ENCODE measurements at places on chromosomes 5 and 9.

DNA sequence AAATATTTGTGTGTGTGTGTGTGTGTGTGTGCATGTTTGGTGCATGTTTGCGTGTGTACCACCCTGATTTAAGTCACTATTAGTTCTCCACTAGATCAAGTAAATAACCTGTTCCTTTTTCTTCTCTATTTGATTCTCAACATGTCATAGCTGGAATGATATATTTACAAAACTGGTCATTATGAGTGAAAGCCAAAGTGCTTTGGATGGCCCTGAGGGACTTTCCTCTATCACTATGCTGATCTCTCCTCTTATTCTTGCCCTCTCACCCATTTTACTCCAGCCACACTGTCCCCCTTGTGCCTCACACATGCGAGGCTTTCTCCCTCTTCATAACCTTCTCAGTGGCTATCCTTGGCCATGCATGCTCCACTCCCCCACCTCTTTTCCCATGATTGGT, 144.6 kb upstream of the NMUR2 start:
- DNase-seq = no peak

- no peak for DNase-seq
Observed at GRCh38 chr5:32869216-32869615, 158.1 kb downstream of the NPR3 start.

DNA sequence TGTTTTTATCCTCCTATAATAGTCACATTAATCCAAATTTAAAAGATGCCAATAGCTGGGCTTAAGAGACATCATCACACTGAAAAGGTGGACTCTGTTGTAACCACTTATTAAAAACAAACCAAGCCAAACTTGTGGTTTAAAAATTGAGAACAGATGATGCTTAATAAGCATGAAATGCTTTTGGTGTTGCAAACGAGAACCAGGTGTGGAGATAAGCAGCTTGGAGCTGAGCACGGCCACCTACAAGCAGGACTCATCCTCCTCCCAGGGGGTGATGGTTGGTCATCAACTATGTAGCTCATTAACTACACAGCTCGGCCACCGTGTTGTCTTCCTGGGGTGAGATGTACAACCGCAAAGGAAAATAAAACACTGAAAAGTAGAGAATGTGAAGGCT, 154.4 kb downstream of the NPR3 start:
- DNase-seq = no peak

GRCh38 chr5:1052641-1053390, 44.2 kb downstream of the NKD2 start:
- no peak for DNase-seq

DNA sequence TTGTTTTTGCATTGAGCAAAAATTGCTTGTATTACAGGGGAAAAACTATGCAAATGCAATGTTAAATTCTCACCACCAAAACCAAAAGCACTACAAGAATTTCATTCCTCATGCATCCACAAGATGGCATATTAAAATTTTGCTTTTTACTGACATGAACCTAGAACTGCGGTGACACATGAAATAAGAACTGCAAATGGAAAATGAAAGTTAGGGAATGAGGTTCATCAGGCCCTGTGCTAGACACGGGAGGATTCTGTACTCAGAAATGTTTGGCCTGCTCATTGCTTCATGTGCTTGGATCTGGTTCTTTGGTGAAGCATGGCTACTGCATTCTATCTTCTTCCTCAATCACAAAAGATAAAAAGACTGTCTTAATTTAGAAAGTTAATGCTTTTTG, 9.1 kb upstream of the RFK start:
- no peak for DNase-seq

DNA sequence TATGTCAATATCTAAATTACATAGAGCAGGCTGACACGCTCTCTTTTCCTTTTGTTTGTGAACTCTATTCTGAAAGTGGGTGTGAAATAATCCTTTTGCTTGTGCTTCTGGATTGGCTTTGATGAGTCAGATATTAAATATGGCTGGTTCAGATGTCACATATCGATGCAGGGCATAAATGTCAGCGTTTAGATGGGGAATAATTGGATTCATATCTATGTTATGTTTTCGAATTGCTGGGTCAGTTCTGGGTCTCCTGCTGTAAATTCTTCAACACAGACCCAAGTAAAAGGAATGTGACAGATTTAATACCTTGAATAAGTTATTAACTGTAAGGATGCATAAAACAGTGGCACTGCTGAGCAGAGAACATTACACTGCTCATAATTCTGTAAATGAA, 118.7 kb upstream of the SNX2 start:
- DNase-seq = no peak

- no peak for DNase-seq
Observed at GRCh38 chr9:87140605-87141109, 193.4 kb upstream of the GAS1 start.

GRCh38 chr9:93590609-93591234, 14.3 kb downstream of the PHF2 start:
- no peak for DNase-seq

- no peak for DNase-seq
Observed at GRCh38 chr9:13524245-13524644, 244.8 kb upstream of the MPDZ start.
